ENCODE measurements at places on chromosomes 7 and 10.

DNA sequence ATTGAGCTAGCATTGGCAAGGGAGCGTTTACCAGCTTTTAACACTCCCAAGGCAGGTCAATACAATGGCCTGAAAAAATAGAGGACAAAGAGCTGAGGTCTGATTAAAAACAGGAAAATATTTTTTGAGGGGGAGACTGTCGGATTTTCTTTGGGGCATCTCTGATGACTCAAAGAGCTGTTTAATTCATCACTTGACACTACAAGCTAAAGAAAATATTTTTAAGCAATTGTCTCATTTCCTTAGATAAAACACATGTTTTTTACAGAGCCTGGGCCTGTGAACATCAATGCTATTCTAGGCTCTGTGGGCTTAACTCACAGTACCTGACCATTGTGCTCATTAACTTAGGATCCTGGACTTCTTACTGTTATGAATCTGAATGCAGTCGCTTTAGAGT lies 100.8 kb downstream of the NRP1 start:
- DNase-seq = no peak

DNA sequence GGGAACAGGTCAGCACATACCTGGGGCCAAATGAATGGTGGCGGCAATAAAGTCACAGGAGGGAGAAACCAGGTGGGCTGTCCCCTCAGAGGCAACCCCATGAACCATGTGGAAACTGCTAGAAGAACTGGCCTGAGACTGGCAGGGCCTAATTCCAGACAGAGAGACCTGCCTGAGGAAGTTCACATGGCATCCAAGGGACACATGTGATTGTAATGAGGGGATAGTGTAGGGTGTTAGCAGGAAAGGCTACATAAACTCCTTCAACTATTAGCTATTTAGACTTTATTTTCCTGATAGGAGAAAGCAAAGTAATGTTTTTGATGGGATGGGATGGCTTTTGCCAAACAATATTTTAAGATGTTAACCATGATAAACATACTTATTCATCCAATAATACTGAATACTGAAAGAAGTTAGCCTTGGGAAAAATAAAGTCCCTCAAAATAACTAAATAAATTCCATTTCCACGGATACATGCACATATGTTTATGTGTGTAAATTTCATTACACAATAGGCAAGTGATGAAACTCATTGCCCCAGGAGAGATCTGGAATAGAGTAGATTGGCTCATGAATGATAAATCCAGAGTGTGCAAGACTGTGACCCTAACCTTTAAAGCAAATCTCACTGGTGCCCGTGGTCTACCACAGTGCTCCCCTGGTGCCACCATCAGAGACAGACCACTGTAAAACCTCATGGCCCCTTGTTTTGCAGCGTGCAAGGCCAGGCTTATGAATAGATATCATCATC lies 137.0 kb downstream of the NRF1 start:
- DNase-seq = no peak

DNA sequence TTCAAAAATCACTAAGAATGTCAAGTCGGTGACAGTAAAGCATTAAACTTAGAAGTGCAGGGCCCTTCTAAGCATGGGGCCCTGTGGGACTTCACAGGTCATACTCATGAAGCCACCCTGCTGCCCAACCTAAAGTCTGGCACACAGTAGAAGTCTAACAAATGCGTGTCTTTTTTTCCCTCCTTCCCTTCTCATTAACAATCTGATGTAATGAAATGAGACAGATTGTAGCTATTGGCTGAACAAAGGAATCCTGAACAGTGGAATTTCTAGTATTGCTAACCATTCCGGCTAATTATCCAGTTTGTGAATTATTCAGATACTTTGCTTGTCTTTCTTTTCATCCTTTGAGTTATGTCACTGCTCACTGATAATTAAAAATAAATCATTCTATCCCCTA lies 369.9 kb downstream of the WDR11 start:
- DNase-seq = no peak

DNA sequence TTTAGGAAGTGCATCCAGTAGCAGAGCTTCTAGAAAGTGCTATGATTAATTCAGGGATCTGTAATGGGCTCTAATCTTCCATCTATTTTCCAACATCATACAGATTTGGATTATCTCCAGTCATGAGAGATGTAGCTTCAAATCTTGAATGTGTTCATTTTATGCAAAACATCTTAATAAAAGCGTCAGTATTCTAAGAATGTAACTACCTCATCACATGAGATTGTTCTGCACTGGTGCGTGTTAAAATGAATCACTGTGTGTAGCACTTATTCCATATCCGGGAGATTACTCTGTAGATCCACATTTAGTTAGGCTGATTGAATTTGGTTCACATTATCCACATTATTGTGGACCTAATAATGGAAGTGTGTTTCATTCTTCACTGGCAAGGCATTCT lies 344.9 kb upstream of the CHRM2 start:
- no peak for DNase-seq

- no peak for DNase-seq
Measured at GRCh38 chr7:49797987-49798660, 24.7 kb downstream of the VWC2 start.

DNA sequence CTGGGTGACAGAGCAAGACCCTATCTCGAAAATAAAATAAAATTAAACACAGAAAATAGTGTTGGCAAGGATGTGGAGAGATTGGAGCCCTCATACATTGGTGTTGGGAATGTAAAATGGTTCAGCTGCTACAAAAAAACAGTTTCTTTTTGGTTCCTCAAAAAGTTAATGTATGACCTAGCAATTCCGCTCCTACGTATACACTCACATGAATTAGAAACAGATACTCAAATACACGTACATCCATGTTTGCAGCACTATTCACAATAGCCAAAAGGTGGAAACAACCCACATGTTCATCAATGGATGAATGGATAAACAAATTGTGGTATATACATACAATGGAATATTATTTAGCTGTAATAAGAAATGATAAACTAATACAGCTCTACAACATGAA lies 28.4 kb upstream of the CHCHD3 start:
- DNase-seq = no peak

GRCh38 chr10:60203993-60204618 lies 185.6 kb downstream of the ANK3 start:
- no peak for DNase-seq

DNA sequence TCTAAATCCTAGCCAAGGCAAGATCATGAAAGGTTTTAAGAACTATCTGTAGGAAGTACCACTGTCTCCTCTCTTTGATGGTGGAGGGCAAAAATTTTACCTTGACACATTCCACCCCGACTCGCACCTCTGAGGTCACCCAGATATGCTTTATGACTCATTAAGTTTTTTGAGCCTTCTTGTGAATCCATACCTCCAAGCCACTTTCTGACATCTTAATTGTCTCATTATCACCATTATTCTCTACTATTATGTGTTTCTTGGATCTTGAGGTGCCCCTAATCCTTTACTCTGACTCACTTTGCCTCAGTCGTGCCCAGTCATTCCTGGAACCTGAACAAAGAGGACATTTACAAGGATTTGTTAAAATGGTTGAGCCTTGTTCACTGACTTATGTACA lies 146.6 kb downstream of the RAPGEF5 start:
- DNase-seq = no peak

DNA sequence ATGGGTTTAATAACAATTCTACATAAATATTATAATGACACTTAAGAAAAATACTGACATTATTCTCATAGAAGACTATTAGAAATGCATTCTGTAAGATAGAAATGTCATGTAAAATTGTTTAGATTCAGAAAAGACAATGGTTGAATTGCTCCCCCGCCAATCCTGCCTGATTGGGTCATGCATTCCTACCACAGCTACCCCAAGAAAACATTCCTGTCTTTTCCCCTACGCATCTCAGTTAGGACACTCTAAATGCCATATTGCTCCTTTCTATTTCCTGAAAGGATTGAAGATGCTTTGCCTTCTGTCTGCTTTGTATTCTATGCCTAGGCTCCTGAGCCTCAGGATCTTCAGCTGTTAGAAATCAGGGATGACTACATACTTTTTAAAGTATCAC lies 109.4 kb downstream of the DGKB start:
- no peak for DNase-seq

DNA sequence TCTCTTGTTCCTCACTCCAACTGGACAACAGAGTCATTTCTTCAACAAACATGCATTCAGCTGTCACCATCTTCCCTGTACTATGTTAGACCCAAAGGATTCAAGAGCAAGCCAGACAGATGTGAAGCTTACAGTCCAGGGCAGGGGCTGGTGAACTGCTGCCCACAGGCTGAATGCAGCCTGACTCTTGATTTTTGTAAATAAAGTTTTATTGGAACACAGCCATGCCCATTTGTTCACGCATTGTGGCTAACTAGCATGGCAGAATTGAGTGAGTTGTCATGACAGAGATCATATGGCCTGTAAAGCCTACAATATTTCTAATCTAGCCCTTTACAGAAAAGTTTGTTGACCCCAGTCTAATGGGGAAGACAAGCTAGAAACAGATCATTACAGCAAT lies 208.7 kb downstream of the EMX2 start:
- no peak for DNase-seq

GRCh38 chr7:158809596-158809995 lies 19.7 kb downstream of the ESYT2 start:
- DNase-seq = no peak

- DNase-seq = peak; percentile 74
Measured at GRCh38 chr7:4725014-4725849, 43.1 kb downstream of the FOXK1 start.

DNA sequence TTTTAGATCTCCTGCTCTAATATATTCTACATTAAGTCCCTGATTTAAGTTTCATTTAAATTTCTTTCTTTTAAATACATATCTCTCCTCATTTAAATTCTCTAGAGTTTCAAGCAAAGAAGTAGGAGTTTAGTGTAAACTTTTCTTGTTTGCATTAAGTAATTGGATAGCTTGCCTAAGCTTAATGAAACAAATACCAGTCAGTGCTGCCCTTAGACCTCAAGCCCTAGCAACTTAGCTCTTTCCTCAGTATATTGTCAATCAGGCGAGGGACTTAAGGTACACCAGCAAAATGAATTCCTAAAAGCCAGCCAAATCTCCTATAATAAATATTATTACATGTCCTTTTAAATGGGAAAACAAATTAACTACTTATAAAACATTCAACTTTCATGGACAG lies 101.5 kb downstream of the CHCHD3 start:
- no peak for DNase-seq

DNA sequence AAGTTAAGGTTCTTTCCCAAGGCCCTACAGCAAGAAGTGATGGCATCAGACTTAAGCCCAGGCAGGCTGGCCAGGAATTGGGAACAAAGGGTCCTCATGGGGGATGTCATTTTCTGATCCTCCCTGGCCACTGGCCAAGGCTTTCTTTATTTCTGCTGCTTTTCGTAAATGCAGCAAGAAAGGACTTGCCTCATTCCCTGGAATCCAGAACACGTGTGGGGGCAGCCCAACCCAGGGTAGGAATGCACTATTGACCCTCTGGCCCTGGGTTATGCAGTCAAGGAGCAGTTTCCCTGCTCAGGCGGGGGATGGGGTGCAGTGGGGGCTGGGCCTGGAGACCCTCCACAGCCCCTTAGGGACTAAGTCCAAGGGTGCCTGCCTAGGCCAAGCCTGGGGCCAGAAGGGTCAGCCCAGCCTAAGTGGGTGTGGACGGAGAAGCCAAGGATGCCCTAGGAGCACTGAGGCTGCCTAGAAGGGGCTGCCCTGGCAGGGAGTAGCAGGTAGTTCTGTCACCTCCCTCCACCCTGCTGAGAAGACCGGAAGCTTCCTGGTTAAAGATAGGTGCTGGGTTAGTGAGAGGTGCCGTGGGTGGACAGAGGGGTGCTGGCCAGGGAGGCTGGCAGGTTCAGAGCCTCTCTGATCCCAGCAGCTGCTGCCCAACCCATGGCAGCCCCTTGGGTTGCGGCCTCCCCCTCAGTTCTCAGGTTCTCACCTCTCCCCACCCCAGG lies 179.2 kb downstream of the SH3PXD2A start:
- no peak for DNase-seq
